ENCODE measurements at places on chromosomes 6 and 20. TPM values are rescaled to one million over a fixed set of nuclear protein-coding genes. Genes with fewer than 3 reads are reported as not detected.

GRCh38 chr6:166252601-166253000 lies 55.6 kb downstream of the PRR18 start:
- H3K4me1 ChIP-seq: no peaks in the 10 kb centered on the region
- H3K36me3 ChIP-seq: no peaks in the 10 kb centered on the region
- H3K27ac ChIP-seq: no peak overlapping the region
- DNase-seq: no peak
- H3K4me3 ChIP-seq: no peak overlapping the region

GRCh38 chr6:29553268-29554057 lies 6.1 kb downstream of the UBD start:
- no peak for DNase-seq
- H3K27me3 ChIP-seq: no peaks in the 10 kb centered on the region
- no peak overlapping the region for H3K27ac ChIP-seq
- no peaks in the 10 kb centered on the region for H3K36me3 ChIP-seq

DNA sequence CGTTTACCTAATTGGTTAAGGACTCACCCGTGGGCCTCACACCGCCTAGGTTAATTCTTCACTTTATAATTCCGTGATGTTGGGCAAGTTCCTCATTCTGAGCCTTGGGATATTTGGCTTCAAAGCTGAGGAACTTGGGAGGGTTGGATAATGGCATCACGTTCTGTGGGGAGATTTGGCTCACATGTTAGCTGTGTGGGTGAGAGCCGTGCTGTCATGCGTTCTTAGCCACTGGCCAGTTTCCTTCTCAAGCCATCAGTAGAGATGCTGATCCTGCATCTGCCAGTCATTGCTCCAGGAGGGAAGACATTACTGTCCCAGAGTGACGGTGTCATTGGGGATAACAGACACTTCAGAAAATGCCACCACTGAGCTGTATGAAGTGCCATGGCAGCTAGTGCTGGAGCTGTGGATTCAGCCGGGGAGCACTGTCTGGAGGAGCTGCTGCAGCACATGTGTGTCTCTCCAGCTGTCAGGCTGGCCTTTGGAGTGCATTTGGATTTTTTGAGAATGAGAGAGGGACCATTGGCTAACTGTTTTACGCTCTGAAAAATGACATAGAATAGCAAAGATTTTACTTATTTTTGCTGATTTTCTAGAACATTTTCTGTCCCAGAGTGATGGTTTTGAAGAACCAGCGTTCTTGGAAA lies 16.5 kb downstream of the IGF2R start:
- no peaks in the 10 kb centered on the region for H3K36me3 ChIP-seq
- H3K27me3 ChIP-seq: no peaks in the 10 kb centered on the region
- H3K4me1 ChIP-seq: no peaks in the 10 kb centered on the region
- no peak for DNase-seq

DNA sequence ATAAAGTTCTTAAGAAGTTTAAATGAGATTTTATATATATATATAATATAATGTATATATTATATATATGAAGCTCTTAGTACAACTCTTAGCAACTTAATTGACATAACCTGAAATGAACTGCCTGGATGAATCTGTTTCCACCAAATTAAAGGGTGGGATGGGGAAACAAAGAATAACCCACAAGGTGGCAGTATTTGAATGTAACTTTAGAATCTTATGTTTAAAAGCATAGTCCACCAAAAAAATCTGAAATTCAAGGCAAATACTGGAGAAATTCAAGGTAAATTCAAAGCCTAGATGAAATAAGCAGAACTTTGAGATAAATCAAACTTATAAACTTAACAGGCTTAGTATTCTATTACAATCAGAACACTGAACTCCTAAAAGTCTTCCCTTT lies 4.4 kb upstream of the IBTK start:
- H3K4me1 ChIP-seq: peaks cover 27% of the 10 kb centered on the region
- H3K4me3 ChIP-seq: no peak overlapping the region
- no peaks in the 10 kb centered on the region for H3K36me3 ChIP-seq
- no peaks in the 10 kb centered on the region for H3K27me3 ChIP-seq
- H3K27ac ChIP-seq: no peak overlapping the region
- no peak for DNase-seq

GRCh38 chr6:7414811-7415210 lies 25.2 kb downstream of the RIOK1 start:
- no peaks in the 10 kb centered on the region for H3K27me3 ChIP-seq
- H3K4me1 ChIP-seq: peaks cover 58% of the 10 kb centered on the region
- peak overlapping the region; percentile 90 for H3K27ac ChIP-seq

GRCh38 chr6:51118792-51119191 lies 300.1 kb downstream of the TFAP2B start:
- no peak for DNase-seq
- H3K4me3 ChIP-seq: no peak overlapping the region
- no peaks in the 10 kb centered on the region for H3K4me1 ChIP-seq
- no peaks in the 10 kb centered on the region for H3K27me3 ChIP-seq

DNA sequence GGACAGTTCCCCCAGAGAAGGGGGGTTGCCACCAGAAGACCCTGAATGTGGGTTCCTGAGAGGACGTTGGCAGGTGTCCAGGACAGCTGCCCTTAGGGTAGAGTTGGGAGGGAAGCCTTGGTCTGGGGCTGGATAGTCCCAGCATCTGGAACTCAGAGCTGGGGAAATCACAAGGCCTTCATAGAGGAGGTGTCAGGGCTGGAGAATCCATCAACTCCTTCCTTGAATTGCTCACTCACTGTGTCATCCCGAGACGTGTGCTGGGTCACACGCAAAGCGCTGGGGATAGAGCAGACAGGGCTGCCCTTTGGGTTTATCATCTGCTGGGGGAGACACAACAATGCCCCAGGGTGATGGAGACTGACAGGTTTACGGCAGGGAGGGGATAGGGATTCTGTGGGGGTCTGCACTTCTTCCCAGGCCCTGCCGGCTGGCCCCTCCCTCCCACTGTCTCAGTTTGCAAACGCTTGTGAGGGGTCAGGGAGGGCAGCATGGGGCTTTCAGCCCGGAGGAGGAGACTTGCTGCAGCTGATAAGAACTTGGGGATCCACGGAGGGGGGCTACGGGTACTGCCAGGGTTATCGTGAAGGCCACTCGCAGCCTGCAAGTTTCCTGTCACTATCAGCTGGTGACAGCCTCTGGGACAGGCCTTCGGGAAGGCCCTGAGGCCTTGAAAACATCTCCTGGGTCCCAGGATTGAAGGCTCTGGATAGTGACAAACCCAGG lies 18.6 kb downstream of the RBM38 start:
- H3K4me3 ChIP-seq: no peak overlapping the region
- no peak for DNase-seq
- peaks cover 7% of the 10 kb centered on the region for H3K36me3 ChIP-seq
- no peaks in the 10 kb centered on the region for H3K4me1 ChIP-seq
- no peak overlapping the region for H3K27ac ChIP-seq
- H3K27me3 ChIP-seq: no peaks in the 10 kb centered on the region

DNA sequence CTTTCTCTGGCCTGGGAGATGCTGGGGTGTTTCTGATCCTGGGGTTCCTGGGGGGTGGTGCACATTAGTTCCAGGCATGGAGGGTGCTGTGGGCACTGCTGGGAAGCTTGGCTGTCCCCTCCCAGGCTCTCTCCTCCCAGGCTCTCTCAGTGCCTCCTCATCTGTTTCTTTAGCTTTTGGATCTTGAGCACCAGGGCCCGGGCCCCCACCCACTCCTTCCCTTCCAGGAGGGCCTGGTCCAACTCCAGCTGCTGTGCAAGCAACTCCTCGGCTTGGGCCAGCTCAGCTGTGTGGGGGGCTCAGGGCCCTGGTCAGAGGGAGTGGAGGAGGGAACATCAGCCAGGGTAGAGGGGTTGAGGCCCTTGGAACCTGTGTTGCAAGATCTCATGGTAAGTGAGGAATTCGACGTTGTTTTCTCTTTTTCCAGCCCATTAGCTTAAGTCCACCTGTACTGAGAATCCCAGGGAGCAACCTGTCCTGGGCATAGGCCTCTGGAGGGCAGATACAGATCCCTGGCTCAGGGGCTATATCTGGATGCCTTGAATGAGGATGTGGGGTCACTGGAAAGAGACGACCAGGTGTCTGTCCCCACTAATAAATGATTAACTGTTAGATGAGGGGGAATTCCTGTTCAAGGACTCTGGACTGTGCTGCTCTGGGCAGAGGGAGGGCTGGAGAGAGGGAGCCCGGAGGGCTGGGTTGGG lies 34.5 kb upstream of the HLA-A start:
- no peak overlapping the region for H3K4me3 ChIP-seq
- H3K27ac ChIP-seq: peak overlapping the region; percentile 51
- DNase-seq: peak; percentile 38

DNA sequence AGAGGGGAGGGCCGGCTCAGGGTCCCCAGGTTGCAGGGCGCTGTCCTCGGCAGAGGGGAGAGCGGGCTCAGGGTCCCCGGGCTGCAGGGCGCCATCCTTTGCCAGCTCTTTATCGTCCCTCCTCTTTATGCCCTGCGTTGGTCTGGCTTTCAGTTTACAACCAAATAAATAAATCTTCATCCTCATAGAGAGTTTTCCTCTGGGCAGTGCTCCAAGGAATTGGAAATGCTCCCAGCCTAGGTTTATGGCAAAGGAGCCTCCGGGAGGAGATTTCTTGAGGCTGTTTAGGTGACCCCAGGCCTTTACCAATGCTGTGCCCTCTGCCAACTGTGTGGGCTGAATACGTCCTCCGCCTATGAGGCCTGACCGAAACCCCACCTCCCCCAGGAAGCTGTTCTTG lies 60.2 kb downstream of the CHMP4B start:
- no peaks in the 10 kb centered on the region for H3K27me3 ChIP-seq
- H3K36me3 ChIP-seq: no peaks in the 10 kb centered on the region
- H3K27ac ChIP-seq: no peak overlapping the region
- no peaks in the 10 kb centered on the region for H3K4me1 ChIP-seq
- no peak for DNase-seq

DNA sequence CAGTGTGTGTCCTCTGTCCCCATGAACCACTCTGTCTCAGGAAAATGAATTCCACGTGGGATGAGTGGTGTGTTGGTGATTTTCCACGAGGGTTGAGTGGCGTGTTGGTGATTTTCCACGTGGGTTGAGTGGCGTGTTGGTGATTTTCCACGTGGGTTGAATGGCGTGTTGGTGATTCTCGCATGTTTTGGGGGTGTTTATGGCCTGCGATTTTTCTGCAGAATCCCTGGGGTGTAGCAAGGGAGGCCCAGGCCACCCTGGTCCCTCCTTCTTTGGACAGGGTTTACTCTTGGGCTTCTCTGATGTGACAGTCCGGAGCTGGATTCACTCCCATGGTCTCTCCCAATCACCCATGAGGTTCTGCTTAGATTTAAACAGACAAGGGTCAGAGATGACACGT lies 90.6 kb upstream of the FRMD1 start:
- no peaks in the 10 kb centered on the region for H3K27me3 ChIP-seq
- no peaks in the 10 kb centered on the region for H3K36me3 ChIP-seq
- H3K27ac ChIP-seq: no peak overlapping the region
- H3K4me1 ChIP-seq: peaks cover 11% of the 10 kb centered on the region
- no peak for DNase-seq

Gene OR2B6
- not detected for total RNA-seq

Gene UBD
- 8.2 TPM for total RNA-seq
